ENCODE measurements at places on chromosomes 1 and 21.

GRCh38 chr21:14589855-14590563 is 43.9 kb upstream of the SAMSN1 start:
- DNase-seq = no peak

DNA sequence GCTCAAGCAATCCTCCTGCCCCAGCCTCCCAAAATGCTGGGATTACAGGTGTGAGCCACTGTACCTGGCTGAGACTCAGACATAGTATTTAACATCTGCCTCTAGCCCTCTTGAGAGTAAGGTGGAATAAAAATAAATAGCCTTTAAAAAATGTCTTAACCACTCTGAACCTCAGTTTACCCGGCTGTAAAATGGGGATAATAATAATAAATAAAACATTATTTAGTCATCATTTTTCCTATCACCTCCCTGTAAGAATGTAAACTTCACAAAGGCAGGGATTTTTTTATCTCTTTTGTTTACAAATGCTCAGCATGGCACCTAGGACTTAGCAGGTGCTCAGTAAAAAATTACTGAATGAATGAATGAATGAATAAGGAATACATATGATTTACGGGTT is 17.2 kb downstream of the EPHB2 start:
- DNase-seq = no peak

GRCh38 chr1:45682942-45683341 is 3.4 kb downstream of the GPBP1L1 start:
- no peak for DNase-seq

GRCh38 chr1:99851850-99852454 is 1.8 kb downstream of the AGL start:
- no peak for DNase-seq

GRCh38 chr1:208101661-208102431 is 142.3 kb downstream of the PLXNA2 start:
- no peak for DNase-seq

- no peak for DNase-seq
Observed at GRCh38 chr1:203492748-203493130, 1.2 kb upstream of the OPTC start.

Measured in osteoblast (primary cell).